Glutamatergic neuron (in vitro differentiated cells): ENCODE measurements at places on chromosomes 16 and 17. TPM values are rescaled to one million over a fixed set of nuclear protein-coding genes. Genes with fewer than 3 reads are reported as not detected.

DNA sequence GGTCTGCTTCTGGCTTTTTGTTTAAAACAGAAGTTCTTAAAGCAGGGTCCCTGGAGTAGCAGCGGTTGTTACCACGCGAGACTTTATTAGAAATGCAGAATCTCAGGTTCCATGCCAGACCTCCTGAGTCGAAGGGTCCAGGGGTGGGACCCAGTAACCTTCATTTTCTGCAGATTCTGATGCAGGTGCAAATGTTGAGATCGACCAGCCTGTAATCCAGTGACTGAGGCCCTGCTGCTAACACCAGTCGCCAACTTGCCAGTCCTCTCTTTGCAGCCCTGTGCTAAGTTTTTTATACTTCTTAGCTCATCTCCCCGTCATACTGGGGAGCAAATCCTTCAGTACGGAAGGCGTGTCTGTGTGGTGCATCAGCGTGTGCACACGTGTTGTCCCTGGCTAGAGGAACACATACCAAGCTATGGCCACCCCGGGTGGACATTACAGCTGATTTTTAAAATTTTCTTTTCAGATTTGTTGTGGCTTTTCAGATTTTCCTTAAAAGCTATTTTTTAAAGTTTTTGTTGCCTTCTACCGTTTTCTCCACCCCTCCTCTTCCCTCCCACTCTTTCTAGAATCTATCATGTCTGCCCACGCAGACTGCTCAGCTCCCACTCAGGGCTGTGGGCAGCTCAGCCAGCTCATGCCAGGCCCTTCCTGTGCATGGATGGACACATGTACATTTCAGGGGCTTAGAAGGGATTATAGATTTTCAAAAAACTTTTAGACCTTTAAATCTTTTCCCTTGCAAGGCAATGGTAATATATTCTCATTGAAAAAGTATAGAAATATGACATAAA lies 57.7 kb downstream of the MEAK7 start:
- no peak for DNase-seq

DNA sequence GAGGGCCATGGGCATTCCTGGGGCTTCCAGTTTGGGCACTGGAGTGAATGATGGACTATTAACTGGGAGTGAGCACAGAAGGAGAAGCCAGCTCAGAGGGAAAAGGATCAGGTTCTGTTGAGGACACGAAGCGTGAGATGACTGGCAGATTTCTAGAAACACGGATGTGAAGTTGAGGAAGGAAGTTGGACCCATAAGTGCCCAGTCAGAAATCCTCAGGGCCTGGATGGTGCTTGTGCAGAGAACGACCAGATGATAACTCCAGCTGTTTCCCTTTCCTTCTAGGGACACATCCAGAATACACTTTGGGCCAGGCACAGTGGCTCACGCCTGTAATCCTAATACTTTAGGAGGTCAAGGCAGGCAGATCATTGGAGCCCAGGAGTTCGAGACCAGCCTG lies 23.3 kb upstream of the ANKRD40CL start:
- DNase-seq = no peak

Gene GCGR
- 6.7 TPM for total RNA-seq

Gene TMEM220
- 1.6 TPM for total RNA-seq

GRCh38 chr17:59510611-59511010 lies 54.8 kb upstream of the DHX40 start:
- DNase-seq = no peak

DNA sequence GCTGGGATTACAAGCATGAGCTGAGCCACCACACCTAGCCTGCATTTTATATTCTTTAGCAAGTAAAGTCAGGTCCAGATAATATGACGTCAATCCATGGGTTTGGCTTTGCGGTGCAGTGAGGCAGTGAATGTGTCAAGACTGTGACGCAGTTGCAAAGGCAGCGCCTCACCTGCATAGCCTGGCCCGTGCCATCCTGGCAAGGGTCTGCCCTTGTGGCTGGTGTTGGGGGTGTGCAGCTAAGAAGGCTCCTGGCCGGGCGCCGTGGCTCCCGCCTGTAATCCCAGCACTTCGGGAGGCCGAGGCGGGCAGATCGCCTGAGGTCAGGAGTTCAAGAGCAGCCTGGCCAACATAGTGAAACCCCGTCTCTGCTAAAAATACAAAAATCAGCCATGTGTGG lies 7.0 kb downstream of the PDF start:
- no peak for DNase-seq

GRCh38 chr17:71921796-71922195 lies 199.0 kb upstream of the SOX9 start:
- DNase-seq = no peak

DNA sequence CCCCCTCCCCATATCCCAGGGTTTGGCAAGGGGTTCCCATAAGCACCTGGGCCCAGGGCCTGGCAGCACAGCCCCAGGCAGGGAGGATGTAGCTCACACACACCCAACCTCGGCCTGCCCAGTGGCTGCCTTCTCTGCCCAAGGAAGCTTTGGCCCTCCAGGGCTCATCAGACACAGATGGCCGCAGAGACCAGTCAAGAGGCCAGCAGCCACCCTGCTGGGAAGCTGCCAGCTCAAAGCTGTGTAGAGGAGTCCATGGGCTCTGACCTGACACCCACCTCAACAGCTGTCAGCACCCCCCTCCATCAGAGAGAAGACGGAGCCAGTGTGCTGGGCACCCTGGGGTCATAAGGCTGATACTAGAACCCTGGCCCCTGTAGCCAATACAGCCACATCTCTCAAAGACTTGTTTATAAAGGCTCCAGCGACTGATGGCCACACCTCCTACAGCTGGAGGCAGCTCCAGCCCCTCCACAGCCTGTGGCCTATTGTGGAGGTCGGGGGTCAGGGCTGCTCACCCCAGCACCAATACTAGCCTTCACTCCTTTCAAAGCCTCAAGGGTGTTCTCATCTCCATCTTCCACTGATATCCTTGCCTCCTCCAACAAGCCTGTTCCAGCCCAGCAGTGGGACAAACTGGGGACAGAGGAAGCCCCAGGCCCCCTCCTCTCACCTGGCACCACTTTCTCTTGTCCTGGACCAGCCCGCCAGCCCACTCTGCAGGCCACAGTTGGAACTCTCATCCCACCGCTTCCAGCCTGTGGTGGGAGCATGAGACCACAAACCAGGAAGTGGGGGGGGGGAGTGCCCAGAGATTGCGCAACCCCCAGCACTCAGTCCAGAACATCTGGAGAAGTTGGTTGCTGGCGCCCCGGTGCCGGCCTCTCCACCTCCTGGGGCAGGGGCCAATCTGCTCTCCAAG lies 2.2 kb upstream of the MPG start:
- DNase-seq = no peak

DNA sequence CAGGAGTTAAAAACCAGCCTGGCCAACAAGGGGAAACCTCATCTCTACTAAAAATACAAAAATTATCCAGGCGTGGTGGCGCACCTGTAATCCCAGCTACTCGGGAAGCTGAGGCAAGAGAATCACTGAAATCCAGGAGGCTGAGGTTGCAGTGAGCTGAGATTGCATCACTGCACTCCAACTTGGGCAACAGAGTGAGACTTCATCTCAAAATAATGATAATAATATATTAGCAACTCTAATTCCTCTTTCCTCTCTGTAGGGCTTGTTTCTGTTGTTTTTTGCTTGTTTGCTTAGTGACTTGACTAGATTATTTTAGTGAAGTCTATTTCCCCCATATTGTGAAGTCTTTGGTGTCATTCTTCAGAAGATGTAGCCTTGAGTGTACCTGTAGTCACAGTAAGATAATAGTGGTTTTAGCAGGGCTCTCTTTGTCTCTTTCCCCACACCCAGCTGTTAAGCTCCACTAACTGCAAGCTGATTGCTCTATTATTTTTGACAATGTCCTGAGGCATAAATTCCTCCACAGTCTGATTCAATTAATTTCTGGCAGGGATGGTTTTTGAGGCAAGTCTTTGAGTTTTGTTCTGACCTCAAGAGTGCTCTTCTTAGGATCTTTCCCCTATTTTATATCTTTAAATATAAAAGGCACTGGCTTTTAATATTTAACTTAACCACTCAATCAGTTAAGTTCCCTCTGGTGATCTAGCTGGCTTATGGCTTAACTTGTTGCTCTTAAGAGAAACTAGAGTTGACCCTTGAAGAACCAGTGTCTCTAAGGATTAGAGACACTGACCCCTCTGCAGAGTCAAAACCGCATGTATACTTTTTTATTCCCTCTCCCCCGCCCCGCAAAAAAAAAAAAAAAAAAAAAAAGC lies 18.6 kb upstream of the TNFSF12 start:
- DNase-seq = no peak

GRCh38 chr17:31405890-31406371 lies 14.5 kb downstream of the RAB11FIP4 start:
- DNase-seq = no peak

- DNase-seq = no peak
These were observed 116.8 kb downstream of the WSCD1 start for GRCh38 chr17:6186998-6187397.

Gene TPSB2
- not detected for total RNA-seq

GRCh38 chr17:76138896-76139752 lies 1.9 kb downstream of the FOXJ1 start:
- DNase-seq = no peak

- DNase-seq = no peak
These were observed 18.9 kb upstream of the ELAC2 start for GRCh38 chr17:13036751-13037150.

GRCh38 chr16:48632137-48632774 lies 22.3 kb upstream of the N4BP1 start:
- no peak for DNase-seq

- peak; percentile 12 for DNase-seq
These were observed 99.5 kb downstream of the C16orf78 start for GRCh38 chr16:49473131-49473530.

- no peak for DNase-seq
These were observed 24.9 kb downstream of the USP31 start for GRCh38 chr16:23124315-23124714.

Gene SRL
- total RNA-seq = 0.37 TPM

GRCh38 chr17:80790981-80791742 lies 200.5 kb upstream of the CHMP6 start:
- DNase-seq = no peak

- DNase-seq = no peak
These were observed 19.0 kb downstream of the AXIN1 start for GRCh38 chr16:333406-334094.

GRCh38 chr16:1450841-1451240 lies 6.5 kb upstream of the CCDC154 start:
- no peak for DNase-seq

Gene DNAJA3
- 32.6 TPM for total RNA-seq

GRCh38 chr16:5193861-5194260 lies 96.3 kb upstream of the EEF2KMT start:
- no peak for DNase-seq

DNA sequence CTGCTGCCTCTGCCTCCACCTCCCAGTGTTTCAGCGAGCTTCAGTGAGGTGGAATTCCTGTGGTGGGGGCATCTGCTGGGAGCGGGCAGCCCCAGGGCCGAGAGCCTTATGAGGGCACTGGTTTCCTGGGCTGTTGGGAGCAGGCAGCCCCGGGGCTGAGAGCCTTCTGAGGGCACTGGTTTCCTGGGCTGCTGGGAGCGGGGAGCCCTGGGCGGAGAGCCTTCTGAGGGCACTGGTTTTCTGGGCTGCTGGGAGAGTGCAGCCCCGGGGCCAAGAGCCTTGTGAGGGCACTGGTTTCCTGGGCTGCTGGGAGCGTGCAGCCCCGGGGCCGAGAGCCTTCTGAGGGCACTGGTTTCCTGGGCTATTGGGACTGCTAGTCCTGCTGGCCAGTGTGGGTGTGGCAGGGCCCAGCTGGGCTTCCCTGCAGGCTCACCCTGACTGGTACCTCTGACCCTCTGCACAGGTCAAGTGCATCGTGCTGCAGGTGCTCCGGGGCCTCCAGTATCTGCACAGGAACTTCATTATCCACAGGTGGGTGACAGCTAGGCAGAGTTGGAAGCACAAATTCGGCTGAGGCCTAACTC lies 5.6 kb downstream of the CDK10 start:
- DNase-seq = no peak

DNA sequence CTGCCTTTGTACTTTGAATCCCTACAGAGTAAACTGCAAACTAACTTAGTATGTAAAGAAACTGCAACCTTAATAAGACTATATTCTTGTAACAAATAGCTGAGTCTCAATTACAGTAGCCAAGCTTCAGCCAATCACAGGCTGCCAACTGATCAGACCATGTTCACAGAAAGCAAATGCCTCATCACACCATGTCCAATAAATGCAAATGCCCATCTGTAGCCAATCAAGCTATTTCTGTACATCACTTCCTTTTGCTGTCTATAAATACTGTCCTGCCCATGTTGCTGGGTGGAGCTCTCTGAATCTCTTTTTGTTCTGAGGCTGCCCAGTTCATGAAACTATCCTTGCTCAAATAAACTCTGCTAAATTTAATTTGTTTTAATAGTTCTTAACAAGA lies 531.7 kb upstream of the TOM1L1 start:
- DNase-seq = no peak

- DNase-seq = peak; percentile 47
These were observed 50.4 kb upstream of the HS3ST2 start for GRCh38 chr16:22763437-22764080.

DNA sequence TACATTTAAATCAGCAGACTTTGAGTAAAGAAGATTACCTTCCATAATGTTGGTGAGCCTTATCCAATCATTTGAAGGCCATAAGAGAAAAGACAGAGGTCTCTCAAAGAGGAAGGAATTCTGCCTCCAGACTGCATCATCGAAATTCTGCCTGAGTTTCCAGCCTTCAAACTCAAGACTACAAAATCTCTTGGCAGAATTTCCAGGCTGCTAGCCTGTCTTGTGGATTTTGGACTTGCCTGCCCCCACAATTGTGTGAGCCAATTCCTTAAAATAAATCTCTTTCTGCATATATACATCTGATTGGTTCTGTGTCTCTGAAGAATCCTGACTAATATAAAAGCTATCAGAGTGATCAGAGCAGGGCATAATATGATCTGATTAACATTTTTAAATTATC lies 216.6 kb upstream of the CPHXL start:
- no peak for DNase-seq

DNA sequence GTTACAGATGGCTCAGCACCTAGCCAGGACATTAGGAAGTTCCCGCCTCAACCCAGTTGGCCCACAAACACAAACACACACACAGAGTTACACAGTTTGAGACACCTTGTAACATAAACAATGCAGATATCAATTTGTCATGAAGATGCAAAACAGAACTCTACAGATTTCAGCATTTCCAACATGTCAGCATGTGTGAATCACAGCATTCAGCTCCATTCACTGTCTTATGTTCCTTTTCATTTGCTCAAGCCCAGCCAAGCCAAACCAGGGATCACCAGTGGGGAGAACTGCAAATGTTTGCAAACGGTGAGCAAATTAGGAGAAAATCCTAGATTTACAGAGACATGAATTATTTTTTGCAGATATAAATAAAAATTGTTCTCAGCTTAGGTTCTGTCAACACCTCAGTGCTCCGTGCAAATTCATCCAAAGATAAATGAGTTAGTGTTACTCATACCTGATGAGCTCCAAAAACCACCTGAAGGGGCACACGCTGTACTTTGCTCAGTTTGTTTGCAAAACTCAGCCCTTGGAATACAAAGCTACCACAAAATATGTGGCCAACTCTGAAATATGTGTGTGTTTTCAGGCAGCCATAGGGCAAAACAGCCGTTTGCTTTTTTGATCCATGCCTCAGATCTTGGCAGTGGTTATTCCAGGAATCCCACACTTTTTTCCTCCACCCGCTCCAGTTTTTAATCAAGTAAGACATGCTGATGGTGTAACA lies 16.3 kb upstream of the COX10 start:
- DNase-seq = no peak

Gene ZDHHC7
- 43.6 TPM for total RNA-seq

Gene RUNDC3A
- total RNA-seq = 282 TPM

- DNase-seq = no peak
These were observed 20.5 kb upstream of the RPTOR start for GRCh38 chr17:80523956-80524712.

GRCh38 chr17:78759969-78760352 lies 22.1 kb downstream of the CYTH1 start:
- no peak for DNase-seq
